GM06990 (cell line): ENCODE measurements at places on chromosomes 12 and 14.

DNA sequence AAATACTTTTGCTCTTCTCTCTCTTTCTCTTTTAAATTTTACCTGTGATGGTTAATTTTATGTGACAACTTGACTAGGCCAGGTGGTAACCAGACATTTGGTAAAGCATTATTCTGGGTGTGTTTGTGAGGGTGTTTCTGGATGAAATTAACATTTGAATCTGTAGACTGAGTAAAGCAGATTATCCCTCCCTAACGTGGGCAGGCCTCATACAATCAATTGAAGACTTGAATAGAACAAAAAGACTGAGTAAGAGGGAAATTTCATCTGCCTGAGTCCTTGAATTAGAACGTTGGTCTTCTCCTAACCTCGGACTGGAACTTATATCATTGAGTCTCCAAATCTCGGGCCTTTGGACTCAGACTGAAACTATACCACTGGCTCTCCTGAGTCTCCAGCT is 182.1 kb downstream of the NELL2 start:
- DNase-seq = no peak

- no peak for DNase-seq
These were observed 203.3 kb upstream of the KRR1 start for GRCh38 chr12:75714462-75715322.

GRCh38 chr12:54270345-54270744 is 9.6 kb downstream of the CBX5 start:
- DNase-seq = no peak

DNA sequence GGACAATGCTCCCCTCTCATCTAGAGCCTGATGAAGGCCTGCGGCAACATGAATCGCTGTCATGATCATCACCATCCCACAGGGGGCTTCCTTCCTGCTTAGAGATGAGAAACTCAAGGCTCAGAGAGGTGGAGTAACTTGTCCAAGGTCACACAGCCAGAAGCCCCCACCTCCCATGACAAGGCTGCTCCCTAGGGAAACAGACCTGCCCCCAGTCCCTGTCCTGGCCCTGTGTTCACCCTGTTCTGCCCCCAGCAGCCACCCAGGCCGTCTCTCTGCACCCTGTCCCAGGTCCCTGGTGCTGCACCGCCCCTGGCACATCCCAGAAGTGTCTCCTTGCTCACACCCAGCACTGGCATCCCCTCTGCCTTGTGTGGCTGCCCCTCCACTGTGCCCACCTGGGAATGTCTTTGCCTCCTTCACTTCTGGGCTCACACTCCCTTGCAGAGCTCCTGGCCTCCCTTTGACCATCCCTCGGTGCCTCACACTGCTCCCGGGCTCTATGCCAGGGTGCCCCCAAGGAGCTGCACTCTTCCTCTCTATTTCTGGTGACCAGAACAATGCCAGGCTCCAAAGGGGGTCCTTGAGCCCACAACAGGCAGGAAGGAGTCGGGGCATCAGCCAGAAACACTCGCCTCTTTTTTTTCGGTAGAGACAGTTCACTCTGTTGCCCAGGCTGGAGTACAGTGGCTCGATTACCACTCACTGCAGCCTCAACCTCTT is 70.5 kb downstream of the BCL11B start:
- DNase-seq = no peak

DNA sequence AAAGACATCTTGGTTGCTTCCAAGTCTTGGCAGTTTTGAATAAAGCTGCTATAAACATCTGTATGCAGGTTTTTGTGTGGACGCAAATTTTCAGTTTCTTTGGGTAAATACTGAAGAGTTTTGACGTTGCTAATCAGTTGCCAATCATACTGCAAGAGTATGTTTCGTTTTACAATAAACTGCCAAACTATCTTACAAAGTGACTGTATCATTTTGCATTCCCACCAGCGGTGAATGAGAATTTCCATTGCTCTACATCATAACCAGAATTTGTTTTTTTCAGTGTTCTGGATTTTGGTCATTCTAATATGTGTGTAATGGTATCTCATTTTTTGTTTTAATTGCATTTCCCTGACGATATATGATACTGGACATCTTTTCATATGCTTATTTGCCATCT is 190.8 kb upstream of the PARP11 start:
- DNase-seq = no peak

GRCh38 chr14:75979648-75980565 is 1.9 kb downstream of the TGFB3 start:
- DNase-seq = no peak

DNA sequence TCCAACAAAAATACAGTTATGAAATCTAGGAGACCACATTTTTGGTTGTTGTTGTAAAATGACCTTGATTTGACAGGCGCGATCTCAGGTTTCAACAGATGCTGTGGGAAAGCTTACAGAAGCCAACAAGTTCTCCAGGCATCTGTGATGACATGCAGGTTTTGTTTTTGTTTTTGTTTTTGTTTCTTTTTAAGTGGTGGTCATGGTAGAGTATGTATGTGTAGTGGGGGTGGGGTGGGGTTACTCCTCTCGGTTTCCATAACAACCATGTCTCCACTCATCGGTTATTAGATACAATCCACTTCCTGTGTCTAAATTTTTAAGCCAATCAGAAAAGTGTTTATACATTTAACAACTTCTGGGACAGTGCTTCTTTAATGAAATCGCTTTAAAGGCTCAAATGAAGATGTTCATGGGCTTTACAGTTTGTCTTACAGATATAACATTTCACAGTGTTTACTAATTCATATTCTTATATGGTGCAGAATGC is 199.9 kb upstream of the FOXN3 start:
- DNase-seq = peak; percentile 60

DNA sequence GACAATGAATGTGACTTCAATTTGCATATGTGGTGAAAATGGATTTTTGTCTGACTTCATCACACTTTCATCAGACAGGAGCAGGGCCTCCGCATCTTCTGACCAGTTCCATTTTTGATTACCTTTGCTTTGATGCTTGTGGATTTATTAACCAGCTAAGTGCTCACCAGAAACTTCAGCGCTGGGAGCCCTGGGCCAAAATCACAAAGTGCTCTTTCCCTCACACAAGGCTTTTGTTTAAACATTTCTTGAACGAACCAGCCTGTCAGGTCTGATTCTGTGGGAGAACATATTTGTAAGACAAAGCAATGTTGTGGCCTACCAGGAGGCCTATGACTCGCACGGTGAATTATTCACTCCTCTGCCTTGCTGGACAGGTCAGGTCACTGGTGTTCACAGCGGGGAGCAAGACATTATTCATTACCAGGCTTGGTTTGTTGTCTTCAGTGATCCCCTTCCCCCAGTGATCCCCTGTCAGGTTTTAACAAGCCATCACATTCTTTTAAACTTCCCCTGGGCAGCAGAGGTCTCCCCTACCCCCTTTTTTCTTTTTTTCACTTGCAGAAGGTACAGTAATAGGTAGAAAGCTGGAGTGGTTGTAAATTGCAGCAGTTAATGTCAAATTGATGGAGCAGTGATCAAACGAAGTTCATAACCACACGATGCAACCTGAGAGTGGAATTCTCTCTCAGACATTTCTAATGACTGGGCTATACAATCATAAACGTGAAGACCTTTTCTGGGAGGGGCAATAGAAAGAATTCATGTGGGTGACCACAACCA is 167.5 kb upstream of the PRICKLE1 start:
- peak; percentile 3 for DNase-seq
